CD4-positive, alpha-beta T cell treated with Interleukin-21 for 1 hour (primary cell): ENCODE measurements at places on chromosomes 16 and 17.
A peak's percentile ranks its signal among the peaks of the same experiment; 100 is the strongest.

- DNase-seq = no peak
Measured at GRCh38 chr16:84979516-84979915, 31.8 kb downstream of the ZDHHC7 start.

GRCh38 chr17:75468291-75468754 is 11.9 kb downstream of the TMEM94 start:
- DNase-seq = no peak

- no peak for DNase-seq
Measured at GRCh38 chr17:37295888-37296287, 79.9 kb upstream of the C17orf78 start.

GRCh38 chr17:77363821-77364361 is 223.1 kb downstream of the SEC14L1 start:
- peak; percentile 36 for DNase-seq

- DNase-seq = no peak
Measured at GRCh38 chr16:72042157-72042660, 12.1 kb upstream of the HP start.

DNA sequence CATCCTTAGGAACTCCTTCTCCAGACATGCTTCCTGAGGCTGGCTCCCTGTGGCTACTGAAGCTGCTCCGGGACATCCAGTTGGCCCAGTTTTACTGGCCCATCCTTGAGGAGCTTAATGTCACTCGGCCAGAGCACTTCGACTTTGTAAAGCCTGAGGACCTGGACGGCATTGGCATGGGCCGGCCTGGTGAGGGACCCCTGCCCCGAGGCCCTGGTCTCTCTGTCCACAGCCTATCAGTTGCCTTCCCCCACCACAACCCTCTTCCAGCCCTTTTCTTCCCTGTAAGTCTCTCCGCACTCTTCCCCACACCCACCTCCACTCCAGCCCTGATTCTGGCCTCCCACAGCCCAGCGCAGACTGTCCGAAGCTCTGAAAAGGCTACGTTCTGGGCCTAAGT is 2.0 kb downstream of the TNK1 start:
- DNase-seq = no peak

DNA sequence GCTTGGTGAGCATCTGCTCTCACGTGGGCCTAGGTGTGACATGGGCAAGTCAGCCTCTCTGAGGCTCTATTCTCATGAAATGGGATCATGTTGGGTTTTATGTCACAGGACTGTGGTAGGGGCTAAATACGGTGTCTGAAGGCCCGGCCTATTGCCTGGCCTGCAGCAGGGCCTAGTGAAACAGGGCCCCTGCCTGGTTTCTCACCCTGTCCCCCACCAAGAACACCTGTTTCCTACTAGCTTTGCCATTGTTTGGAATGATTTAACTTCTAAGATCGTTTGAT is 29.1 kb downstream of the POLR3E start:
- no peak for DNase-seq

GRCh38 chr17:40724656-40725055 is 21.1 kb upstream of the KRT24 start:
- no peak for DNase-seq

DNA sequence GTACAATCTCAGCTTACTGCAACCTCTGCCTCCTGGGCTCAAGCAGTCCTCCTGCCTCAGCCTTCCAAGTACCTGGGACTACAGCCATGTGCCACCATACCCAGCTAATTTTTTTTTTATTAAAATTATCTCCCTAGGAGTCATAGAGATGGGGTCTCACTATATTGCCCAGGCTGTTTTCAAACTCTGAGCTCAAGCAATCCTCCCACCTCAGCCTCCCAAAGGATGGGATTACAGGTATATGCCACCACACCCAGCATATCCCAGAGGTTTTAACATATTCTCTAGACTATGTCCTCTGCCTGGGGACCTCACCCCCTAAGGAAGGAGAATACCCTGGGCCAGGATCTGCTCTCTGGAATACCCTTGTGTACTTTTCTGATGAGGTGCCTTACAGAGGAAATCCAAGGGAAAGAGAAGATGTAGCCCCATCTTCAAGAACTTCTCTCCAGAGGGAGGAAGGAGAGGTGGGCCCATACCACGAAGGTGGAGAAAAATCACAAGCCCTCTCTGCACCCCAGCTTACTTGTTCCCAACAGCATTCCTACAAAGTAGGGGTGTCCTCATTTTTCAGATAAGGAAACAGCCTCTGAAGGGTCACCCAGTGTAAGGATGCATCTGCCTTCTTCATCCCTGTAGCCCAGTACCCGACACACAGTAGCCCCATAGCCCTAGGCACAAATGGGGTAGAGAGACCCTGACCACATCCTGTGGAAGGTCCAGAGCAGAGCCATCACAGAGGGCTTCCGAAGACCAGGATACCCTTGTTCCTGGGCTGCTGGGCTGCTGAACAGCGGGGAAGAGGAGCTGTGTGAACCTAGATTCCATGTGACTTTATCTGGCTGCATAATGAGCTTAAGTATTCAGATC is 151.6 kb downstream of the SOCS1 start:
- DNase-seq = no peak

DNA sequence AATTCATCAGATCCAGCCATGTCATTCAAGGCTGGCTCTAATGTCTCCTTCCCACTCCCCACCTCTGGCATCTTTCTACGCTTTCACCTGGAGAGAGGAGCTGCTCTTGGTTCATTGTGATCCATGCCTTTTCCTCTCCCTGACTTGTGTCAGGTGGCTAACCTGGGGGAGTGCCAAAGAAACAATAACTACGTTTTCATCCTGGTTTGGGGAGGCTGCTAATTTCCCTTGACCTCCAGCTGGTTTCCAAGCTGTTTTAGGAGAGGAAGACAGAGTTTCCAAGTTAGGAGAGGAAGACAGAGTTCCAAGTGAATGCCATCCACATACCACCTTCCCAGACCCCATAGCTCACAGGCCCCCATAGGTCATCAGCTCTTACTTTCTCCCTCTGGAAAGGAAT is 40.0 kb upstream of the HLF start:
- no peak for DNase-seq

GRCh38 chr16:1691276-1691675 is 13.2 kb downstream of the JPT2 start:
- DNase-seq = no peak

GRCh38 chr17:6669479-6670212 is 18.1 kb downstream of the C17orf100 start:
- DNase-seq = no peak

DNA sequence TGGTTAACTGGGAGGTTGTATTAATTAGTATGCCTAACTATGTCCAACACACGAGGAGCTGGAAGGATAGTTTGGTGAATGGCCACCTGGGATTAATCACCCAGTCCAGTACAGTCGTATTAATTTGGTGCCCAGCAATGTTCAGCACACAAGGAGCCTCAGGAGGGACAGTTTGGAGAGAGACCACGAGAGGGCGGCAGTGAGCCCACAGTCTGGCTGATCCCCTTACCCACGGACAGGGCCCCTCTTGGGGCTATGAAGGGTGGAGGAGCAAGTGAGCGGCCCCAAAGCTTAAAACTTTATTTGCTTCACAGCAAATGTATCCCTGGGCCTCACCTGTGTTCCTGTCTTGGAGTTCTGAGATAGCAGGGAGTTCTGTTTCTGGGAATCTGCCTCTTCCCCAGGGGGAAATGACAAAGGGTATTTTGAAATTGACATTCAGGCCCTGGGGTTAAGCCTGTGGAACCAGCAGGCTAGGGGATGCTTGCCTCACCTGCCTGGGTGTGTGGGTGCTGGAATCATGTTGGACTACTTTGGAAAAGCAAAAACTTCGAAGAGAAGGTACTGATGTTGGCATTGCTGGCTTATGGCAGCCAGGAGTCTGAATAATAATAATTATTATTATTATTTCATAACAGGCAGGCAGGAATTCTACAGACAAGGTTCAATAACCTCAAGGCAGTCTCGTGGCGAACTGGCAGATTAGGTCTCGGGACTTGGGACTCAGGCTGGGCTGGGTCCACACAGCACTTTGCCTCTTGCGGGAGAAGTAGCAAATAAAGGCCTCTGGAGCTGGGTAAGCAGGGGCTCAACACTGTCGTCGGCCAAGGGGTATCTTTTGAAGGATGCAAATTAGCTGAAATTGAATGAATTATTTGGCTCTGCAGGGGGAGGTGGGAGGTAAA is 227.6 kb upstream of the ASIC2 start:
- DNase-seq = peak; percentile 8

DNA sequence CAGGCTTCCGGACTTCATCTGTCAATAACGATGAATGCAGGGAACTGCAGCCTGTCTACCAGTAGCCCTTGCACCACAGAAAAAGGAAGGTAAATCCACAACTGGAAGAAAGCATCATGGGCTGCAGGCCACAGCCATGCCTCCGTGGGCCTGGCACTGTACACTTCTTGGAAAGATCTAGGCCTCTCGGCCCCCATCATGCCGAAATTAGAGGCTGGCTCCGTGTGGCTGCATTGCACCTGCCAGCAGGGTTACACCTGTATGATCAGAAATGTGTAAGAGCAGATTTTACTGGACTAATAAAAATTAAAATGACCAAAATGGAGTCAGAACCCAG is 52.2 kb downstream of the SDK2 start:
- DNase-seq = no peak

DNA sequence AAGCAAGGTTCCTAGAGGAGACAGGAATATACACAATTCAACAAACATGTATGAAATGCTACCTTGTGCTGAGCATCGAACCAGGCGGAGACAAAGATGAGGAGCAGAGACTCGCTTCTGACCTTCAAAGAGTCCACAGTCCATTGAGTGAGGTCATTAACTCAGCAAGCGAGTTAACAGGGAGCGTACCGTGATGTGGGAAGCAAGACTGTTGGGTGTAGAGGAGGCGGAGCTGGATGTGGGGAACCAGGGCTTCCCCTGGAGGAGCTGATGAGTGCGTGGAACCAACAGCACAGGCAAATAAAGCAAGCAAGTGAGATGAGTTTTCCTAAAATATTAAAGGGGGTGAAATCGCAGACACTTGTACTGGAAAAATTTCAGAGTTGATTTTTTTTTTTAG is 65.0 kb downstream of the NXN start:
- no peak for DNase-seq

GRCh38 chr16:51872524-51872923 is 674.4 kb downstream of the TOX3 start:
- DNase-seq = no peak

GRCh38 chr17:57313097-57313835 is 56.9 kb downstream of the MSI2 start:
- no peak for DNase-seq

DNA sequence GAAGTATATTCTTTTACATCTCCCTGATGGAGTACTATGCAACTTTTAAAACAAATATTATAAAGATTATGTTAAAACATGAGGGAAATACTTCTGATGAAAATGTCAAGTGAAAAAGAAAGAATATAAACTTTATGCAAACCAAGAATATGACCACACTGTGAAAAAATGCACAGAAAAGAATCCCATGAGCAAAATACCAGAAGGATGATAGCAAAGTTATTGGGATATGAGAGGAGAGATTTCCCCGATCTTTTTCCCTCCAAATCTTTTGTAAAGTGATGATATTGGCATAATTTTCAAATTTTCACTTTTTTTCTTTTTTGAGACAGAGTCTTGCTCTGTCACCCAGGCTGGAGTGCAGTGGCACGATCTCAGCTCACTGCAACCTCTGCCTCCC is 36.6 kb upstream of the SMURF2 start:
- no peak for DNase-seq

DNA sequence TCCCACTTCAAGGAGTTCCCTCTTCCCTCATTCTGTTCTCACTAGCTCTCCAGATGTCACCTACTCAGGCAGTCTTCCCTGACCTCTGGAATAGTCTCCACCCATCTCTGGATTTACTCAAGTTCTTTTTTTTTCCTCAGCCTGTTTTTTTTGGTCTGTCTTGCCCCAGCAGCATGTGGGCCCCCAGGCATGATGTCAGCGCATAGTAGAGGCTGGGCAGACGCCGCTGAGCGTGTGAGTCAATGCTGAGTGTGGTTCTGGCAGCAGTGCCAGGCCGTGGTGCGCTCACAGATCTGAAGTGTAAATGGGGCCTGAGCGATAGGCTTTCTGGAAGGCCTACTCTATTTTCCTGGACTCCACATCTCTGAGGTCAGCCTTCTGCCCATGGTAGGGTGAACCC is 2.7 kb upstream of the KCNJ18 start:
- no peak for DNase-seq

GRCh38 chr16:49560004-49560830 is 186.6 kb downstream of the C16orf78 start:
- DNase-seq = no peak

DNA sequence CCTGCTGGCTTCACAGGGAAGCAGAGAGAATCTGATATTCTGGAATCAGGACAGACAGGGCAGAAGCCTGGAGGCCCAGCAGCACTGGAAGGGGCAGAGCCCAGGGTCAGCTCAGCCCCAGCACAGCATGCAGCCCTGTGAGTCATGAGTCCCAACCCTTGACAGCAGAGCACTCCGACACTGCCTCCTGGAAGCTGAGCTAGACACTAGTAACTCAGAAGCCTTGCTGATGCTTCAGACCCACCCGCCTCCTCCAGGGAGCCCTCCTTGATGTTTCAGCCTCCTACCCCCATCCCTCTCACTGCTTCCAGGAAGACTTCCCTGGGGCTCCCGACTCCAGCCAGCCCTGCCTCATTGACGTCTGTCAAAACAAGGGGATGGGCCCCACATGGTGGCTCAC is 6.9 kb downstream of the CAMKK1 start:
- no peak for DNase-seq

DNA sequence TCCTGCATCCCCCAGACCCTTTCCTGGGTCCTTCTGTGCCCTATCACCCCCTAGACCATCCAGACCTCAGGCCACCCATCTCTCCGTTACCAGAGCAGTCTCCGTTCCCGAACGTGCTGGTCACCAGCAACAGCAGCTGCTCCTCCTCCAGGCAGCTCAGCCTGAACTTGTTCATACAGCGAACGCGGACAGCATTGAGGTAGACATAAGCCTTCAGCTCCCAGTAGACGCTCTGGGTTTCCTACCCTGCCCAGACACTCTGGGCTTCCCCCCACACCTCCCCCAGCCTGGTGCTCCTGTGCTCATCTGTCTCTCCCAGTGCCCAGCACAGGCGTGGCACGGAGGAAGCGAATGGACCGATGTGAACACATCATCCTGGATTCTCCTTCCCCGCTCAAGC is 41.6 kb upstream of the RNFT1 start:
- no peak for DNase-seq

- no peak for DNase-seq
Measured at GRCh38 chr16:78667675-78668074, 568.2 kb downstream of the WWOX start.

GRCh38 chr17:39761861-39762496 is 24.2 kb downstream of the GRB7 start:
- no peak for DNase-seq

DNA sequence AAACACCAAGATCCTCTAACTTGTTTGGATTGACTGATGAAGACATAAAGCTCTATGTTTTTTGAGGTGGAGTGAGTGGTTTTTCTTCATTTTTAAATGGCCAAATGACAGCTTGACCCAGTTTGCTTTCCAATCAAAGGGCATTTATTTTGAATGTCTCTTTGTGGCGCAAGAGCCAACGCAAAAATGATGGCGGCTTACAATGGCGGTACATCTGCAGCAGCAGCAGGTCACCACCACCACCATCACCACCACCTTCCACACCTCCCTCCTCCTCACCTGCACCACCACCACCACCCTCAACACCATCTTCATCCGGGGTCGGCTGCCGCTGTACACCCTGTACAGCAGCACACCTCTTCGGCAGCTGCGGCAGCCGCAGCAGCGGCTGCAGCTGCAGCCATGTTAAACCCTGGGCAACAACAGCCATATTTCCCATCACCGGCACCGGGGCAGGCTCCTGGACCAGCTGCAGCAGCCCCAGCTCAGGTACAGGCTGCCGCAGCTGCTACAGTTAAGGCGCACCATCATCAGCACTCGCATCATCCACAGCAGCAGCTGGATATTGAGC is 329 bp downstream of the NLK start:
- DNase-seq = no peak
